NCI-H1930 (cell line): ENCODE measurements at places on chromosomes 1 and 21.

GRCh38 chr1:114334297-114334696 is 176.7 kb downstream of the TRIM33 start:
- no peak for DNase-seq

GRCh38 chr1:1875932-1876331 is 15.0 kb downstream of the GNB1 start:
- DNase-seq, result no peak

- no peak for DNase-seq
These were observed 41.0 kb upstream of the JUN start for GRCh38 chr1:58824753-58825389.

- no peak for DNase-seq
These were observed 2.9 kb downstream of the TNFAIP8L2 start for GRCh38 chr1:151159373-151159772.

GRCh38 chr21:39630191-39630591 is 17.5 kb downstream of the B3GALT5 start:
- no peak for DNase-seq

DNA sequence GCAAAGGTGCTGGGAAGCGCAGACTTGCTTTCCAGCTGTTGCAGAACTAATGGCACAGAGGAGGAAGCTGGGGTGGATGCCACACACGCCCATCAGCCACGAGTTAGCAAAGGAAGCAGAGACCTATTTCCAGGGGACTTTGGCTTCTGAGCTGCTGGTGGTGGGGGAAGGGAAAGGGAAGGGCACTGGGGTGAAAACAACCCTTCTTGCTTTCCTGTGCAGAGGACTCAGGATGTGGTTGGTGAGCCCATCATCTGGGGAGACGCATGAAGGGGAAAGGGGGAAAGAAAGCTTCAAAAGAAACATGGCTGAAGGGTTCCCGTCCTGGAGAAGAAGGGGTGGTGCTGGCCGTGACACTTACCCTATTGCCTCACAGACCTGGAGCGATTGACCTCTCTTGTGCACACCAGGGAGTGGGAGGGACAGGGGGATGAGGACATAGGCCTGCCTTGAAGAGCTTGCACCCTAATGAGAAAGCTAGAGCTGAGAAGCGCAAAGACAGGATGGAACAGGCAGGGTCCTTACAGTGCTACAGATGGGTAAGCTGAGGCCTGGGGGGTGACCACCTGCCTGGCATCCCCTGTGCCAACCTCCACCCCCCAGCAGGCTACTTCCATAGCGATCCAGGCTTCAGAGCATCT is 140.8 kb upstream of the RAB4A start:
- no peak for DNase-seq

DNA sequence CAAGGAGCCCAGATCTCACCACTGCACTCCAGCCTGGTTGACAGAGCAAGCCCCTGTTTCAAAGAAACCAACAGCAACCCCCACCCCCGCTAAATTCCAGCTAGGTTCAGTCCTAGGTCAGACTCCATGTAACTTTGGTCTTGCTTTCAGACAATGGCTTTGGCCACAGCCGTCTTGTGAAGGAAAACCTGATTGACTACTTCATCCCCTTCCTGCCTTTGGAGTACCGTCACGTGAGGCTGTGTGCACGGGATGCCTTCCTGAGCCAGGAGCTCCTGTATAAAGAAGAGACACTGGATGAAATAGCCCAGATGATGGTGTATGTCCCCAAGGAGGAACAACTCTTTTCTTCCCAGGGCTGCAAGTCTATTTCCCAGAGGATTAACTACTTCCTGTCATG is 12.9 kb downstream of the TOR3A start:
- DNase-seq, result no peak
